SIG-M5 (cell line): ENCODE measurements at places on chromosomes 6 and 20.

DNA sequence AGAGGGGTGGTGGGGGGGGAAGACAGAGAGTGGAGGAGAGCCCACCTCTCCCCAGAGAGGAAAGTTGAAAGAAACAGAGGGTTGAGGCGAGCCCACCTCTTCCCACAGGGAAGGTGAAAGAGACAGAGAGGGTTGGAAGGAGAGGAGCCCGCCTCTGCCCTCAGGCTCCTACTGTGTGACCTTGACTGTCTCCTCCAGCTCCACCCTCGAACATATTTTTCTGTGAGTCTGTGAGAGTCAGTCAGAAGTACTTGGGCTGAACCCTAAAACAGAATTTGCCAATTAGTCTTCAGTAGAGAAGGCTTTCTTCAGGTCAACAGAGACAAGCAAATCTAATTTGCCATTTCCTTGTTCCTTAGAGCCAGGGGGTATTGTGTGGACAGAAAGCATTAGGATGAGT is 153.7 kb upstream of the SNX9 start:
- DNase-seq, result no peak

GRCh38 chr6:111566222-111566734 is 39.4 kb downstream of the TRAF3IP2 start:
- no peak for DNase-seq

- no peak for DNase-seq
Measured at GRCh38 chr20:16147216-16147615, 426.0 kb downstream of the KIF16B start.

- DNase-seq, result no peak
Measured at GRCh38 chr20:16062661-16063581, 510.3 kb downstream of the KIF16B start.
